ENCODE measurements at places on chromosomes 2 and 18.
A peak's percentile ranks its signal among the peaks of the same experiment; 100 is the strongest.

- DNase-seq, result peak; percentile 63
Measured at GRCh38 chr18:61398961-61399705, 65.9 kb downstream of the CDH20 start.

- no peak for DNase-seq
Measured at GRCh38 chr2:215904101-215904500, 109.2 kb downstream of the MREG start.

DNA sequence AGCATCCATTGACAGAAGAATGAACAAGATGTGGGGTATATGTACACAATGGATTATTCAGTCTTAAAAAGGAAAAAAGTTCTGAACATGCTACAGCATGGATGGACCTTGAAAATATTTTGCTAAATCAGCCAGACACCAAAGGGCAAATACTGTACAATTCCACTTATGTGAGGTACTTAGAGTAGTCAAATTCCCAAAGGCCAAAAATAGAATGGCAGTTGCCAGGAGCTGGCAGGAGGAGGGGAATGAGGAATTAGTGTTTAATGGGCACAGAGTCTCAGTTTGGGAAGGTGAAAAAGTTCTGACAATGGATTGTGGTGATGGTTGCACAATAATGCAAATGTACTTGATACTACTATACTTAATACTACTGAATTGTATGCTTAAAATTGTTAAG is 193.2 kb downstream of the MBD2 start:
- DNase-seq, result no peak

- no peak for DNase-seq
Measured at GRCh38 chr2:32229635-32230034, 35.1 kb downstream of the NLRC4 start.

DNA sequence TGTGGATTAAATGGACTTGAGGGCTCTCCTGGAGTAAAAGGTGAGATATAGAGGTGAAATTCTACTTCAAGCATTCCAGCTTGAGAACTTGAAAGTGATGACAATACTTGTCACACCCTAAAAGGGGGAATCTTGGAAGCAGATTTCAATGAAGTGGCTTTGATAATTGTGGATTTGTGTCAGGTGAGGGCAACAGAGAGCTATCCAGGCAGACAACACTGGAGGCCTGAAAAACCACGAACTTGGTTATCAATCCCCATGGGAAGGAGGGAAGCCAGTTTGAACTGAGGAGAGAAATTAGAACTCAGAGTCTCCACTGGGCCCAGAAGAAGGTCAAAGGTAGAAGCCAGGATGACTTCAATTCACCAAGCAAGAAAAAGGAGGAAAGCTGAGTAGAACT is 263.9 kb downstream of the FIGN start:
- peak; percentile 4 for DNase-seq

All from HS-5 (cell line).